ENCODE measurements at places on chromosomes 12 and 14. TPM values are rescaled to one million over a fixed set of nuclear protein-coding genes. Genes with fewer than 3 reads are reported as not detected.

- no peaks in the 10 kb centered on the region for H3K27me3 ChIP-seq
- H3K4me1 ChIP-seq: no peaks in the 10 kb centered on the region
- no peak for DNase-seq
- no peak overlapping the region for H3K4me3 ChIP-seq
- no peaks in the 10 kb centered on the region for H3K36me3 ChIP-seq
These were observed 322.3 kb upstream of the E2F7 start for GRCh38 chr12:77387671-77388070.

DNA sequence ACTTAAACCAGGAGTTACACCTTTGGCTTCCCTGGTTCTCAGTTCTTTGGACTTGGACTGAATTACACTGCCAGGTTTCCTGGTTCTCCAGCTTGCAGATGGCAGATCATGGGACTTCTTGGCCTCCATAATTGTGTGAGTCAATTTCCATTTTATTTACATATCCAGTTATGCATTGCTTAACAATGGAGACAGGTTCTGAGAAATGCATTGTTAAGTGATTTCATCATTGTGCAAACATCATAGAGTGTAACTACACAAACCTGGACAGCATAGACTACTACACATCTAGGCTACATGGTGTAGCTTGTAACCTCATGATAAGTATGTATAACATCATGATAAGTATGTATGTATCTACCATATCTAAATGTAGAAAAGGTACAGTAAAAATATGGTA, 276.1 kb upstream of the BTG1 start:
- H3K4me1 ChIP-seq: no peaks in the 10 kb centered on the region
- H3K4me3 ChIP-seq: no peak overlapping the region

DNA sequence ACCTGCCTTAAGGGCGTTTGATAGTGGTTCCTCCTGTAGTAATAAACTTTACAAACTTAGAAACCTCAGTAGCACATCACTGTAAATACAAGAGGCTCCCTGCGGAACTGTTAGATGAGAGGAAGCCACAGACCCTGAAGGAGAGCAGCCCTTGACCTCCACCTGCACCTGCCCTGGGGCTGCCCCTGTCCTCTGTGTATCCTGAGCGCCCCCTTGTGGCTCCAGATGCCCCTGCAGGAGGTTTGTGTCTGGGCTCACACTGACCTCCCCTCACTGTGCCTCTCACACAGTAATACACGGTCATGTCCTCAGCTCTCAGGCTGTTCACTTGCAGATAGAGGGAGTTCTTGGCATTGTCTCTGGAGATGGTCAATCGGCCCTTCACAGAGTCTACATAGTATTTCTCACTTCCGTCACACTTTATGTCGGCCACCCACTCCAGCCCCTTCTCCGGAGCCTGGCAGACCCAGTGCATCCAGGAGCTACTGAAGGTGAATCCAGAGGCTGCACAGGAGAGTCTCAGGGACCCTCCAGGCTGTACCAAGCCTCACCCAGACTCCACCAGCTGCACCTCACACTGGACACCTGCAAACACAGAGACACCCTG, 1059.8 kb downstream of the TMEM121 start:
- no peak overlapping the region for H3K27ac ChIP-seq
- no peak for DNase-seq
- no peaks in the 10 kb centered on the region for H3K27me3 ChIP-seq
- H3K36me3 ChIP-seq: no peaks in the 10 kb centered on the region

The KRT74 gene
- not detected for total RNA-seq

DNA sequence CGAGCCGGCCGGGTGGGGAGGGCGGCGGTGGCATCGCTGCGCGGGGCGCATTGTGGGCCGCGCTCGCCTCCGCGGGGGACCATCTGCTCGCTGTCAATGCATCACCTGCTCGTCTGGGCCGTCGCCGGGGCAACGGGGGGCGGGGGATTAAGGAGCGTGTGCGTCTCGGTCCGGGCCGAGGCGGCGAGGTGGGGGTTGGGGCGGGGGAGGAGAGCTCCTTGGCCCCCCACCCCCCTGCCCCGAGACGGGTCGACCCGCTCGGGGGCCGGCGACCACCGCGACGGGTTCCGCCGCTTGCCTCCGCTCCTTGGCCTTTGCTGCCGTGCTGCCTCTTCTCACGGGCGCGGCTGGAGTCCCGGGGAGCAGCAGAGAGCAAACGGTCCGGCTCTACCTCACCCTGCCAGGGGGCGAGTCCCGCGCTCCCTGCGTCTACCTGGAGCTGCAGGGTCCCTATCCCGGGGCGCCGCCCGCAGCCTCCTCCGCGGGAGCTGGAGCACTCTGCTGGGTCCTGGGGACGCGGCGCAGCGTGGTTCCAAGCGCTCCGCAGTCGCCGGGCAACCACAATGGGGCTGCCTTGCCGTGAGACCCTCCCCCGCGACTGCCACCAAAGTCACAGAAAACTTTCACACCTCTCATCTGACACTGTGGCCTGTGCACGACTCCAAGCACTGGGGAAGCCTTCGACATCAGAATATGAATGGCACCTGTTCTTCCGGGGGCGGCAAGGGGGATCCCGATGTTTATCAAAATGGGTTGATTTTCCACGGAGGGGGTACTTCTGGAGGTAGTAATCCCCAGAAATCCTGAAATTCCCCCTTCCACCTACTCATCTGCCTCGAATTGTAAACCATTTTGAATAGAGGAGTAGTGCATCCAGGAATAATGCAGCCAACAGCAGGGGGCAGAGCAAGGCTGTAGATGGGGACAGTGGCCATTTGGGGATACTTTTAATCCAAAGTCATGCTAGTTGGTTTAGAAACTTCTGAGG, at the start of gene C12orf42:
Gene C12orf42, minus strand, starts transcription at position 500 of the 988 bp plus-strand sequence. CDS start 17,542 bp downstream, outside the sequence.
- no peak for DNase-seq
- H3K36me3 ChIP-seq: no peaks in the 10 kb centered on the region
- H3K4me1 ChIP-seq: no peaks in the 10 kb centered on the region
- H3K27me3 ChIP-seq: peaks cover 2% of the 10 kb centered on the region

GRCh38 chr14:95388699-95389098, 69.0 kb upstream of the CLMN start:
- DNase-seq: no peak
- no peak overlapping the region for H3K4me3 ChIP-seq
- H3K27me3 ChIP-seq: peaks cover 2% of the 10 kb centered on the region
- no peaks in the 10 kb centered on the region for H3K36me3 ChIP-seq
- no peak overlapping the region for H3K27ac ChIP-seq

The LUM gene
- total RNA-seq: 46.1 TPM

The IFNG-AS1 gene
- total RNA-seq: not detected
